H4 (cell line): ENCODE measurements at places on chromosomes 16 and 17.

DNA sequence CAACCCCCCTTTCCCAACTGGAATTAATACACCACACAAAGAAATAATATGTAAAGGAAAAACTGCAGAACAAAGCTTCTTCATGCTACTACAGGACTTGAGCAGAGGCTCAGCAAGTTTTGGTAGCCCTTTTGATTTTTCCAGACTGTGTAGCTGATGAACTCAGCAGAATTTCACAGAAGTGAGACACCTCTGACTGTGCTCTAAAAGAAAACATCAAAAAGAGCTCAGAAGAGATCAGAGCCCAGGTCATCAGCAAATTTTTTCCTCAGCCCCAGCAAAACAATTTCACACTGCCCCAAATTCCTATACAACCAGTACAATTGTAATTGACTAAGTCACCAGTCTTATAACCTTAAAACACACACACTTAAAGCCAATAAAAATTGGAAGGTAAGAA is 38.0 kb downstream of the TTC19 start:
- no peak for DNase-seq

DNA sequence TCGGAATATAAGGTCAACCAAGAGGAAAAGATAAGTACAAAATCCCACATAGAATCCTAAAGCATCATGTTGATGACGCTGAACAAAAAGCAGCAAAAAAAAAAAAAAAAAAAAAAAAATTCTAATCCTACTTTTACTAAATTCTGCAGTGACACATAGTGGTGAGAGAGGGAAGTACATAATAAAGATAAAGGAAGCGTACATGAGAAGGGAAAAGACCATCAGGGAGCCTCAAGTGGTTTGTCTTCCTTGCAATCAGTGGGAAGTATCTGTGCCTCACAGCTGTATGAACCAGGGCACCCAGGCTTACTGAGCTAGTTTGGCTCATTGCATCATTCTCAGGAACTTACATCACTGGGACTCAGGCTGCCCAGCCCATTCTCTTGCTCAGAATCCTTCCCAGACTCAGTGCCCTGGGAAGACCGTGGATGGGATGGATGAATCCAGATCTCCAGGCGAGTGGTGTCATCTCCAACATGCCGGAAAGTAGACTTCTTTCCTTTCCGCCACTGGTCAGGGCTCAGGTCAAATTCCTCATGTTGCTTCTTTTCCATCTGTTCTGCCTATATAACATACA is 21.2 kb downstream of the SMG6 start:
- DNase-seq: peak; percentile 46

GRCh38 chr16:2196162-2196980 is at the start of gene CASKIN1:
TSS of gene CASKIN1 (minus strand) at chr16:2196605. CDS start at chr16:2196432, 173 bp downstream.
- no peak for DNase-seq

GRCh38 chr16:66344533-66345145 is 21.9 kb upstream of the CDH5 start:
- DNase-seq: peak; percentile 43

- peak; percentile 65 for DNase-seq
Measured at GRCh38 chr17:22266231-22266630, 573.9 kb downstream of the KCNJ18 start.
